NCI-H345 (cell line): ENCODE measurements at places on chromosomes 7 and 10.

GRCh38 chr7:96676919-96677318, 32.7 kb downstream of the SEM1 start:
- DNase-seq: no peak

DNA sequence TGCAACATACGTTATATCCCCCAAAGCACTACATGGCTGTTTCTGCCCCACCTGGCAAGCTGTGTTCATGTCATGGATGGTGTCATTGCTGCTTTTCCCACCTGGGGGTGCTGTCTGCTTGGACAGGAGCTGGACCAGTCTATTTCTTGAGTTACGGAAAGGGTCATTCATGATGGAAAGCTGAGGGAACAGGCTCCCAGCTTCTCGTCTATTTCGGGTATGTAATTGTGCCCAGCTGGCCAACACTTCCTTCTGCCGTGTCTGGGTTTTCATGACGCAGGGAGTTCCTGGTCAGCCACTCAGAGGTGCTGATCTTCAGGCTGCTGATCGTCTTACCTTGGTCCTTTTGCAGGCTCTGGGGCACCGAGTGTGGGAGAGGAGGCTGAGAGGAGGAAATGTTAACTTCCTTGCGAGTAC, 8.6 kb downstream of the BTBD16 start:
- peak; percentile 1 for DNase-seq

GRCh38 chr10:61757525-61758397, 95.0 kb downstream of the CABCOCO1 start:
- DNase-seq: no peak

- DNase-seq: peak; percentile 18
These were observed 32.9 kb downstream of the VOPP1 start for GRCh38 chr7:55539380-55539779.

DNA sequence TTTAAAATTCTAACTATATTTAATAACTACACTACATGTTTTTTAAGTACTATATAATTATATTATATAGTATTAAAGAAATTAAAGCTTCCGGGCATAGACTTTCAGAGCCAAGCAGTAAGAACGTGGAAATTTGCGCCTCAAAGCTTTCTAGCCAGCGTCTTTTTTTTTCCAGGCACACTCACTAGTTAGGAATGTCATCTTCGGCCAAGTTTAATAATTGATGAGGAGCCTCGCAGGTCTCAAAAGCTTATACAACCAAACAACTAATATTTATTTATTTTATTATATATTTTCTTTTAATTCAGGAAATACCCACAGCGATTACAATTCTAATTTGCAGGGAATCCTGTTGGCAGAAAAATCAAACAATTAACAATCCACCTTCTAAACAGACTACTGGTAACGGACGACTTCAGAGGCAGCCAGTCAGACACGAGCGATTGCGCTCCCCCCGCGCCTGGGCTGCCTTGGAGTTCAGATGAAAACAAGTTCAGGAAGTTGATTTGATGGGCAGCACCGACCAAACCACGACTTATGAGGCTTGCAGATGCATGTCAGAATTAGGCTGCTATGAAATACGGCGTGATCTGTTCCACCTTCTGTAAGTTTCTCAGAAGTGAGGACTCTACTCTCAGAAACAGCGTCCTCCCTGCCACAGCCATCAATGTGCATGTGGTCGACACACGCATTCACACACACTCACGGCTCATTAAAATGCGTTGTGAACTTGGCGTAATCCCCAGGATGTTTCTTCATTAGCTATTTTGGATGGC, 431.8 kb upstream of the MGMT start:
- DNase-seq: no peak

DNA sequence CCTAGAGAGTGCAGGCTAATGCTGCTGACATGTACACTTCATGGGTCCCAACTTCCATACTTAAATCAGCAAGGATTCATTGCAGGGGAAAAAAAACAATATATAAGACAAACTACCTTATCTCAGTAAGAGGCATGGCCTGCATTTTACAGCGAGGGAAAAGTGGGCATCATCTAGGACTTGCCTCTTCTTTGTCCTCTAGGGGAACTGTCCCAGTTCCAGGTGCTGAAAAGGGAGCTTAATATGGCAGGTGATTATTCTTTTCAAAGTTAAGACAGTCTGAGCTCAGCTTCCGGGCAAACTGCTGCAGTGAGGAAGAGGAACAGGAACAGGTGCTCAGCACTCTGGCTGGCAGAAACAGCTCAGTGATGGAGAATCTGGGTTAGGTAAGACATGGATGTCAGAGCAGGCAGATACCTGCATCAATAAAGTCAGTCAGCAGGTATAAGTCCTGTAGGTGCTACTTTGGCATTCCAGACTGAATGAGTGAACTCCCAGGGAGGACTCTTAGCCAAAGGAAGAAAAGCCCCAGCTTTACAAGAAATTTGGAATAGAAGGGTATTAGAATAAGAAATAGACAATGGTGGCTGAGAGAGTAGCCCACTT, 147.2 kb downstream of the TMEM178B start:
- DNase-seq: no peak

GRCh38 chr10:73765066-73765465, 16.8 kb upstream of the CHCHD1 start:
- DNase-seq: no peak

GRCh38 chr7:42237811-42238541, 967 bp upstream of the GLI3 start:
- no peak for DNase-seq

- DNase-seq: no peak
These were observed 40.1 kb upstream of the ZNF273 start for GRCh38 chr7:64863021-64863420.

DNA sequence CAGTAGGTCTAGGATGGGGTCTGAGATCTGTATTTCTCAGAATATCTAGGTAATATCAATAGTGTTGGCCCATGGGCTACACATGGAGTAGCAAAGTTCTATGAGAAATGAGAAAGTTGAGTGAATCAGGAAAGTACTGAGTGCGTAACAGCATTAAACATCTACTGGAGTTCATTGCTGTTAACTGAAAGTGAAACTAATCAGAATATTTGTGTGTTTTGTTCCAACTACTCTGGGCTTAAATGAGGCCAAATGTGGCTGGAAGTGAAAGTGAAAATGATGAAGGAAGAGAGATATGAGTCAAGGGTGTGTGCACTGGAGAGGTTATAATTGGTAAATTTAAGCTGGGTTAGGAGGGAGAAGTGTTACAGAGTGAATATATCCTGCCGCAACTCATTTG, 46.5 kb downstream of the TMEM106B start:
- DNase-seq: no peak
